Left kidney (tissue), 8 donors: ENCODE measurements at places on chromosomes 16 and 17. TPM values are rescaled to one million over a fixed set of nuclear protein-coding genes. Genes with fewer than 3 reads are reported as not detected.
A peak's percentile ranks its signal among the peaks of the same experiment; 100 is the strongest.

The ABCA8 gene
- 1.1 TPM for polyA plus RNA-seq

The TEX19 gene
- not detected for polyA plus RNA-seq

The KRTAP2-3 gene
- polyA plus RNA-seq: not detected

The SLFN12L gene
- polyA plus RNA-seq: 0.18 TPM

The MYH1 gene
- polyA plus RNA-seq: 0.05 TPM

The GRIN2A gene
- polyA plus RNA-seq: 9.2 TPM

The RGS9 gene
- polyA plus RNA-seq: 17.7 TPM

The POLR2A gene
- polyA plus RNA-seq: 141 TPM

The ABI3 gene
- polyA plus RNA-seq: 4.2 TPM

The HOXB4 gene
- polyA plus RNA-seq: 16.8 TPM

The XYLT1 gene
- polyA plus RNA-seq: 7.9 TPM

The PRR35 gene
- polyA plus RNA-seq: 6.6 TPM

- DNase-seq: no peak
Measured at GRCh38 chr17:77618173-77618572, 340.3 kb upstream of the TNRC6C start.

DNA sequence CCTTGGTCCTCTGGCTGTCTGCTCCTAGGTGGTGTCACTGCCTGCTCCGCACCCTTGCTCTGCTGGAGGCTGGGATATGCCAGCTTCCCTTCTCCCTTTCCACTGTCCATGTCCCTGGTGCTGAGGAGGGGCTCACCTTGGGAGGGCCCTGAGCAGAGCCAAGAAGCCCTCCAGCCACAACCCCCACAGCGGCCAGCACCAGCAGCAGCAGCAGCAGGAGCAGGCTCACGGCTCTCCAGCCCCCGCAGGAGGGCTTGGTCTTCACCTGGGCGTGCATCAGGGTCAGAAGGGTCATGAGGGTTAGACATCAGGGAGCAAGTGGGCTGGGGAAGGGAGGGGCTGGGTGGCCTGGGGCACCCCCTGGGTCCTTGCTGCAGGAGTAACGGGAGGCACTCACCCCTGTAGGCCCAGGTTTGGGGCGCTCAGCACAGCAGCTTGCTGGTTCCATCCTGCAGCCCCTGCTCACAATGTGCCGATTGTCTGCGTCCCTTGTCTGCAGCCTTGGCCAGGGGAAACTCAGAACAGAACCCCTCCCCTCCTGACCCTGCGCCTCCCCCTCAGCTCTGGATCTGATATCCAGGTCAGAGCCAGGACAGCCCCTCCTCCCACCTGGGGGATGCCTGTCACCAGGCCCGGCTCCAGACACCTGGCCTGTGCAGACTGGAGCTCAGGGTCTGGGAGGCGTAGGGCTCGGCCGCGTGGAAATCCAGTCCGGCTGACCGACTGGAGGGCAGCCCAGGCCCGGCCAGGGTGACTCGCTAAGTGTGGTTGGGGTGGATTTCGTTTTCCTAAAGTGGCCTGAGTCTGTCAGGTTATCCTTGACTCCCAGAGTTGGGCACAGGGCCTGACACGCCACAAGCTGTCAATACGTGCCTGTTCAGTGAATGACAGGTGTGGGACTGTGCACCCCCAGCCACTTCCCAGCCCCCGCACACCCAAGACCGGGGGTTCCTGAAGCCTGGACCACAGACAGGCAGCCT lies at the start of gene BRICD5:
TSS of gene BRICD5 (minus strand) at position 478 of the 980 bp plus-strand sequence. CDS start at position 448, 30 bp downstream.
- no peak for DNase-seq

GRCh38 chr16:11632455-11632939 lies 35.8 kb upstream of the SNN start:
- peak; percentile 68 for DNase-seq

DNA sequence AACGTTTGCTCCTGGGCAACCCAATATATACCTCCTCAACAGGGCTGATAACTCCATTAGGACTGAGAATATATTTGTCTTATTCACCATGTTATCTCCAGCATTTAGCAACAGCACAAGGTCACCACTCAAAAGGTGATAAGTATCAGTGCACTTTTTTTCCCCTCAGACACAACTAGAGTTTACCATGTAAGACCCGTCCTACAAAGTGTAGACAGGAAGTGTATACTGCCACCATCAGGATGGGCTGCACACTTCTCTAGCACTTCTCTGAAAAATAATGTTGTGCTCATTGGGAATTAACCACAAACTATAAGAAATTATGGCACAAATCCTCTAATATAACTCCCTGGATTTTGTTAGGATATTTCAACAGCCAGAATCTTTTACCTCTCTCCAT lies 5.7 kb upstream of the VAT1L start:
- DNase-seq: no peak

- no peak for DNase-seq
Measured at GRCh38 chr17:32863559-32863958, 13.4 kb downstream of the MYO1D start.

DNA sequence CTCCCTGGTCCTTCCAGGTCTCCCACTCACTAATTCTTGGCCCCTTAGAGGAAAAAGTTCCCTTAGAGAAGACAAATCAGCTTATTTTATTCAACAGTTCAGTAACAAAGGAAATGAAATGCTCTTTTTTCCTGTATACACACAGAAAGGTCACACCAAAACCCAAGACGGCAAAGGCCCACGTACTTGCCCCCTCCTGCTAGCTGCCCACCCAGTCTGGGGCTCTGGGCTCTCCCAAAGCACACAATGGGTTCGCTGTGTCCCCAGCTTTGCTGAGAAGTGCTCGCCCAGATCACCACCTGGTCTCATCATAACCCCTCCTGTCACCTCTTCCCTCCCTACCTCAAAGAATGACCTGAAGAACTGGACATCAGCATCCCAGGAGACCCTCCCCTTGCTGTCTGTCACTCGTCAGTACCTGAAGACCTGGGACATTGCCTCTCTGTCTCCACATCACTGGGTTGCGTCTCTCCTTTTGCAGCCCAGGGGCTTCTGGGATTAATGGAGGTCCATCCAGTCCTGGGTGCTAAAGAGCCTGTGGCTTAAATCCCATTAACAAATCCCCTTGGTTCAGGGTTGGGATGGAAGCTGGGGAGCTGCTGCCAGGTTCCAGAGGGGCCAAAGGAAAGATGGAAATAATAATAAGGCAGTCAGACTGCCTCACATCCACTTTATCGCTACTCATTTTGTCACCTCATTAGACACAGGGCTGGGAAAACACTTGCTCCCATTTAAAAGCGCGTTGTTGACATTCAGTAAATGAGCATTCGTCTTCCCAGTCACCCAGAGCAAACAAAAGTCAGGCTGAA lies 3.3 kb downstream of the SLC6A4 start:
- DNase-seq: no peak

DNA sequence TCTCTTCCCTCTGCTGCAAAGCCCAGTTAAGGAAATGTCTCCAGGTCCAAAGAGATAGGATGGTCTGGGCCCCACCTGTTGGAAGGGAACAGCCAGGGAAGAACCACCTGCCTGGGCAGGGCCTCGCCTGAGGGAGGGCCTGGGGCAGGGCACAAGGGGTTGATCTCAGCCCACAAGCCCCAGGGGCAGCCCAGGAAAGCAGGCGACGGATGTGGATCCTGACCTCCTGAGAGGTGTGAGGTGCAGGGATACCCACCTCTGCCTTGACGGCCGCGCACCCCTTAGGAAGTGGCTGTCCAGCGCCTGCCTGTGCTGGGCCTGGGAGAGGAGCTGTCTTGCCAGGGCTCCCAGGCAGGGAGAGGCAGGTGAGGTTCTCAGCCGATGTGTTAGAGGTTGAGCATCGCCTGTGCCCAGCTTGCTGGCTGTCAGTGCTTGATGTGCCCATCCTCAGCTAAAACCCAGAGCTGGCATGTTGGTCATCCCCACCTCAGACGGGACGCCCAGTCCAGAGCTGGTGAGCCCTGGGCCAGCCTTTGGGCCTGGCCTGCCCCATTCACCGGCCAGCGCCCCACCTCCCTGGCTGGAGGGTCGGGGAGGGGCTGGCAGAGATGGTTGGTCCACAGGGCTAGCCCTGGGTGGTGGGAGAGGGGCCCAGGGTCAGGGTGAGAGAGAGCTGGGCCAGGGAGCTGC lies 434 bp downstream of the CEMP1 start:
- DNase-seq: no peak

DNA sequence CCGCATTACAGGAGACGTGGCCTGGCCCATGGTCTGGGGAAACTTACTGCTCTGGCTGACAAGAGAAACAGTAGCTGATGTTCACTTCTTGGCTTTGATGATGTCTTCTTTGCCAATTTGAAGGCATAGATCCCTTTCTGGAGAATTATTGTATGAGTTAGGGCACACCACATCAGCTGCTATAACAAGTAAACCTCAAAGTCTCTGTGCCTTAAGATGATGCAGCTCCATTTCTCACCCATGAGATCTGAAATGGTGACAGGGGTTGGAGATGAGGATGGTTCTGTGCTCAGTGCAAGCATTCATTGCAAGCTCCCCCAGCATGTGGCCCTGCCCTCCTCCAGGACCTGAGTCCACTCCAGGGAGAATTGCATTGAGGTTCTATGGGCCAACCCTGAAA lies 157.4 kb downstream of the IRX5 start:
- no peak for DNase-seq

- no peak for DNase-seq
Measured at GRCh38 chr16:23561586-23561985, 4.1 kb downstream of the UBFD1 start.

- peak; percentile 82 for DNase-seq
Measured at GRCh38 chr17:34703533-34703932, 124.2 kb downstream of the TMEM132E start.

DNA sequence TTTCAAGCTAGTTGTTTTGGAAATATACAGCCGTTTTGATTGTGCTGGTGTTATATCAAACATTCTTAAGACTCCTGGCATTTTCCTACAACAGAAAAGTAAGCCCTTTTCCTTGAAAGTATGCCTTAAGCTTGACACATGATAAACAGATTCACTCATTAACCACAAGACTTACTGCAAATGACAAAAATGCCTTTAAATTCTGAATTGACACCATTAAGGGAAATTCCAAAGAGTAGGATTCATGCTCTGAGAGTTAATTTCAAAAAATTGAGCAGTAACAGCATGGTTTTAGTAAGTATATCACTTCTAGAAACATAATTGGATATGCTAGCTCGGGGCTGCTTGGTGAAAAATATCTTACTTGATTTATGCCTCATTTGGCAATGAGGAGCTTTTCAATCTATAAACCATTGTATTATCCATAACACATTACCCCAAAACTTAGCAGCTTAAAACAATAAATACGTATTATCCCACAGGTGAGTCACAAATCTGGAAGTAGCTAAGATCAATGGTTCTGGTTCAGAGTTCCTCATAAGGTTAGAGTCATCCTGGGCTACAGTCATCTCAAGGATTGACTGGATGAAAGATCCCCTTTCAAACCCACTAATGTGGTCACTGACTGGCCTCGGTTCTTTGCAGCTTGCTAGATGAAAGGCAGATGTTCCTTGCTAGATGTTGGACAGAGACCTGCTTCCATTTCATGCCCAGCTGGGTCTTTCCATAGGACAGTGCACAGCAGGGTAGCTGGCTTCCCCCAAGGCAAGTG lies 8.2 kb upstream of the PHAF1 start:
- no peak for DNase-seq

DNA sequence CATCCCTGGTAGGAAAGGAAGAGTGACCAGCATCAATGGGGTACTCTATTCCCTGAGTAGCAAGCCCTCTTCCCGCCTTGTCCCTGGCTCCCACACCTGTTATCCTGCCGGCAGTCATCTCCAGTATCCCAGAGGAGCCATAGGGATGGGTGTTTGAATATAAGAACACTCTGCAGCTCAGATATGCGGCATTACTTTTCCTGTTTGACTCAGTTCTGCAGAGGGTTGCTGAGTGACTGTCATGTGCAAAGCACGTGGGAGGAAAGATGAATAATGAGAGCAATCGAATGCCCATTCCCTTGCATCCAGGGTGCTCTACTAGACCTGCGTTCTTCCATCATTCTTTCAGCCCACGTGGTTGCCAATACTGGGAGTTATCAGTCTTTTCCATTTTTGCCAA lies 115.1 kb downstream of the PRKCB start:
- no peak for DNase-seq

GRCh38 chr16:3804426-3805016 lies 76.0 kb downstream of the CREBBP start:
- DNase-seq: no peak

DNA sequence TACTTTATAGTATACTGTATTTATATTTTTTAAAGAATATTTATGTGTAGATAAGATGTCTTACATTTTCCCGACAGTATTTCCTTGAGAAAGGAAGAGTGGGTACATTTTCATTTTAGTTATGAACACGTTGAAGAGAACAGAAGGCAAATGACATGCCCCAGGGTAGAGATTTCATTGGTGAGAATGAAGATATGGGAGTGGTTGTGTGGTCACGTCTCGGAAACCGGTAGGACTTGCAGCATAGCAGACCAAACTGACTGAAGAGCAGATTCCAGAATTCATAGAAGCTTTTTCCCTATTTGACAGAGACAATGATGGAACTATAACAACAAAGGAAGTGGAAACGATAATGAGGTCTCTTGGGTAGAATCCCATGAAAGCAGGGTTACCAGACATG lies 71.7 kb downstream of the KCNJ2 start:
- no peak for DNase-seq

DNA sequence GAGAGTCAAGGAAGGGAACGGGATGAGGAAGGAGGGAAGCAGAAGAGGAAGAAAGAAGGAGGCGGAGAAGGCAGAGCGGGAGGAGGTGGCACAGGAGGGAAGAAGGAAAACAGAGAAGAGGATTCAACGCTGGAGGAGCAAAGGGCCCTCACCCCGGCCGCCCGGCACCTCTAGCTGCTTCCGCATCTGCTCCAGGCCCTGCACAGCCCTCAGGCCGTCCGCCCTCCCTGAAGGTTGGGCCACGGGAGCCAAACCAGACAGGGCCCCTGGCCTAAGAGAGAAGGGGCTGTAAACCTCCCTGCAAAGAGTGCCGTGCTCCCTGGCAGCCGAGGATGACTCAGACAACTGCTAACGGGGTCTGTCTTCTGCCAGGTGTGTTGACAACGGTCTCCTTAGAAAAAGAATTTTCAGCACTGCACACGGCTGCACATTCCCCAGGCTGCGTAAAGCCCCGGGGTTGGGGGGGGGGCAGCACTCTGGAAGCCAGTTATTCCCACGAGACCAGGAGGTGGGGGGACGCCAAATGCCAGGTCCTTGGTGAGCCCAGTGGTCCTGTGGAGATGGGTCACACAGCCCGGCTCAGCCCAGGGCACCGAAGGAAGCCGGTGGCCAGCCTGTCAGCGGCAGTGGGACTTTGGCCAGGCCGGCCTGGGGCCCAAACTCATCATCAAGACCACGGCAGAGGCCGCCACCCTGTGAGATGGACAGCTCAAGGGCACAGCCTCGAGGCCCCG lies 29.1 kb downstream of the MRM3 start:
- DNase-seq: no peak

DNA sequence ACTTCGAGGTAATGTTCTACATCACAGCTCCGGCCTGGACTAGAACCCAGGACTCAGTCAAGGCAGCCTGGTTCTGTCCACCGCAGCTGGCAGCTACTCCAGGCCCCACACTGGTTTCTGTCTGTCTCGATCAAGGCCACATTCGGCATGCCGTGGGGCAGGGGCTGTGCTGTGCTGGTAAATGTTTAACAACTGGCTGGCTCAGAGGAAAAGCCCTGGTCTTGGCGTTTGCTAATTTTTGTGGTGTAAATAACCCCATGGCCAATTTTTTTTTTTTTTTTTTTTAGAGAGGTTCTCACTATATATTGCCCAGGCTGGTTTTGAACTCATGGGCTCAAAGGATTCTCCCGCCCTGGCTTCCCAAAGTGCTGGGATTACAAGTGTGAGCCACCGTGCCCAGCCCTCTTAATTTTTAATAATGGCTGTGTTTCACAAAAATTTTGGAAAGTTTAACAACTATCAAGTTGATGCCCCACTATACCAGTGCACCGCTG lies 328 bp upstream of the DRC7 start:
- DNase-seq: no peak
